Activated T-helper 17 cell treated with anti-CD3 and anti-CD28 coated beads, Interleukin-2, amount 50 U/mL, for 72 hours (primary cell): ENCODE measurements at places on chromosomes 2 and 18.

- no peak for ATAC-seq
Observed at GRCh38 chr2:222169346-222169745, 129.5 kb downstream of the PAX3 start.

DNA sequence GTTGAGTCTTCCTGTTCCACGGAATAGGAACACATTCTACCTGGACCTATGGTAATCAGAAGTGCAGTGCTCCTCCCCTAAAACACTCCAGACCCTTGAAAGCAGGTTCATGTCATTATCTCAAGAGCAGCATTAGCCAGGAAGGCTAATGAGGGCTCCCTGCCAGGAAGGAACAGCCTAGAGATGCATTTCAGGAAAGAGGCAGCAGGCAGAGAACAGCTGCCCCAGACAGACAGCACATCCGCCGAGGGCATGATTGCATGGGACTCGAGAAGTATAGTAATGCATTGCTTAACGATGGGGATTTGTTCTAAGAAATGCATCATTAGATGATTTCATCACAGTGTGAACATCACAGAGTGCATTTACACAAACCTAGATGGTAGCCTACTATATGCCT is 171.5 kb downstream of the ALK start:
- no peak for ATAC-seq

- ATAC-seq = no peak
Observed at GRCh38 chr2:184346338-184346862, 251.9 kb upstream of the ZNF804A start.

DNA sequence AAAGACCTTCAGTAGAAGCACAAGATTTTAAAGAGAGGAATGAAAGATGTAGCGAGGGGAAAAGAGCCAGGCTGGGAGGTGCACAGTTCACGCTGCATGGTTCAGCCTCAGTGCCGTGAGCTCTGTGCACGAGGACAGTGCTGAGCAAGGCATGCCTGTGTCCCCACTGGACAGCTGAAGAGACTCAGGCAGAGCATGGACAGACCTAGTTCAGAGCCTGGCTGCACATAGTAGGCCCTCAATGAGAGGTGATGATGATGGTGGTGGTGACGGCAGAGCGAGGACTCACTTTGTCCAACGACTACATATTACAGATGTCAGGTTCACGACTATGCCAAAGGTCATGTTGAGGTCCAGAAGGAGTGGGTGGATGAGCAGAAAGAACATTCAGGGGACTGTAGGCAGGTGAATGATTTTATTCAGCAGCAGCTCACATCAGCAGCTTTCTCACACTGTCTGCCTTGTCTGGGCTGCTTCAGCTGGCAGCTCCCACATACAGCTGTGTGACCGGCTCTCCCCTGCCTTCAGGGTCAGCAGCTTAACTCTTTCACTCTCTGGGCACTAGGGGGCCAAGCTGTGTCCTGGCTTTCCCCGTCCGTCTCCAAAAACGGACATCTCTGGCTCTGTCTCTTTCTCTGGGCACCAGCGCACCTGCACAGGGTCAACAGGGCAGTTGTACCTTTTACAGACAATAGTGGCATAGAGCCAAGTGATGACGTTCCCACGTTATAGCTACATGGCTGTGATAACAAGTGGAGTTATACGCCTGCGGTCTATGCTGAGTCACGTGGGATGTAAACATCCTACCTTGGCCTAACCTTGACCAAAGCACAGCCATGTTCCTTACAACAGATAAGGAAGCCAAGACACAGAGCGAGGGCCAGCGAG is 128.8 kb upstream of the MSH6 start:
- ATAC-seq = no peak

DNA sequence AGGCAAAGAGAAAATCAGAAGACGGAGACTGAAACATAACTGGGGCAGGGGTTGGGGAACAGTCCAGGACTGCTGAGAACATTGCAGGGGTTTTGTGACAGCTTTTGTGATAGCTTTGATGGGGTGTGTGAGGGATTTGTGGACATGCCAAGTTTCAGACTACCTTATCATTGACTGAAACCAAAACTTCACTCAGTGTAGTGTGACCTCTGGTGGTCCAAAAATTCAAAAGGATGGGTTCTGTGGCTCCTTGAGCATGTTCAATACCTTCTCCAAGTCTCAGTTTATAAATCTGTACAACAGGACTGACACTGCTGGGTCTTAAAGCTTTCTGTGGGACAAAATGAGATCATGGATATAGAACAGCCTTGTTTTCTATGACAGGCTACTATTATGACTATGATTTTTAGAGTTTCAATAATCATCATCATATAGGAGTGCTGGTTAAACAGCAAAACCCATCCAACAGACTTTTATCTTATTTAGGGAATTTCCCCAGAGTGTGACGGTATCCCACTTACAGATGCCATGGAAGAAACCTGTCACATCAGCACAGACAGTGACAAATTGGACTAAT is 259.2 kb upstream of the SLC14A2 start:
- peak; percentile 68 for ATAC-seq

DNA sequence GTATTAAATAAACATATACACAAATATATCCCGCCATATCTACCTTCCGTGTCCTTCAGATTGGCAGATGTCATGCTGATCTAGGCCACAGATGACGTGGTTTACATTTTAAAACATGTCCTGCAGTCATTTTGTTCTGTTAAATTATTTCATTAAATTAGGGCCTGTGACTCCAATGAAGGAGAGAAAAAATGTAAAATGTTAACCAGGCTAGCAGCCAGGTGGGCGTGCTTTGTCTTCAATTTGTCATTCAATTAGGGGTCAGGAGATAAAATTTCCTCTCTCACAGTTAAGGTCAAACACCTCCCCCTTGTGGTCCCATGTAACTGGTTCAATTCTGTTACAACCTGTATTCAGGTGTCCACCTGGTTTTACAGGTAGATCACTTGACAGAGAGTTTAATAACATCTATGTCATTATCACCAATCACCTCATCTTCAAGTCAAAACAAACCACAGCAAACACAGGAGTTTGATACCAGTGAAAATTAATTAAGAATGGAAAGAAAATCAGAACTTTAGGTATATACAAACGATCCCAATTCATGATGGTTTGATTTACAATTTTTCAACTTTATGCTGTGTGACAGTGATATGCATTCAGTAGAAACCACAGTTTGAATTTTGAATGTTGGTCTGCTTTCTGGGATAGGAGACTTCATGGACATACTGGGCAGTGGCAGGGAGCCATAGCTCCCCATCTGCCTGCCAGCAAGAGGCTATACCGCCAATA is 339.4 kb downstream of the CMPK2 start:
- no peak for ATAC-seq

- ATAC-seq = no peak
Observed at GRCh38 chr18:42196651-42197050, 241.6 kb downstream of the PIK3C3 start.

DNA sequence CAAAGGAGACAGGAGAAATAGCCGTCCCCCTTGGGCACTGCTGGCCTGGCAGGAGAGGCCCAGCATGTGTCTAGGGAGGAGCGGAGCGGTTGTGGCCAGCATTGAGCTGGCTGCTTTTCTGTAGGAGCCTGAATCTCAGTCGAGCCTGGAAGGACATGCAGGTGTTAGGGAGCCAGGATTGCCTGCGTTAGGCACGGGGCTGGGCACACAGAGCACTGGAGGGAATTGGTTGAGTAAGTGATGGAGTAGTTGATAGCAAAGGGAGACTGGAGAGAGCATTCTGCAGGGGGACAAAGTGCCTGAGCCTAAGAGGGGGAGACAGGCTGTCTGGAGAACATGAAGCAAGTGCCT is 22.8 kb downstream of the ASAP2 start:
- ATAC-seq = no peak

DNA sequence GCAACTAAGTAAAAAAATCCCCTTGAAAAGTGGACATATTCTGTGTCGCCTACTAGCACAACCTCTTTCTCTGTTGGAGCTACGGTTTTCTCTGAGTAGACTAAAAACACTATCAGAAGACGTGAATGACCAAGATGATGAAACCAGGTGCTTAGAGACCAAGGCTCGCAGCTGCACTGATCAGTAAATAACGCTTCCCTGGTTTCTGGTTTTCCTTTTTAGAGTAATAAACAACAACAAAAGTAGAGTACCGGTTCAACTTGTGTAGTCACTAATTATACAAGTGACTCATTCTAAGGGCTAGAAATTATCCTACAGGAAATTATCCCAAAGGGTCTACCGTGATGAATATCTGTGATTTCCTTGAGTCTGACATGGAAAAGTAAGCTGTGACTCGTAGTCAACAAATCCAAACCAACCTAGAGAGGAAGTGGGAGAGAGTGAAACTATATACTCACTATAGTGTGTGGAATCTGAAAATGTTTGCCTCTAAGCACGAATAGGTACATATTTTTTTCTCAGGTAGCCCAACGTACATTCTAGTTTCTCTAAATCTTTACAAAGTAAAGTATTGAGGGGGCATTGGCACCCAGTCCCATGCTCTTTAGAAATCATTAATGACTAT is 17.8 kb downstream of the RASGRP3 start:
- ATAC-seq = peak; percentile 68

GRCh38 chr18:21444465-21445212 is 155.9 kb downstream of the ESCO1 start:
- ATAC-seq = no peak

DNA sequence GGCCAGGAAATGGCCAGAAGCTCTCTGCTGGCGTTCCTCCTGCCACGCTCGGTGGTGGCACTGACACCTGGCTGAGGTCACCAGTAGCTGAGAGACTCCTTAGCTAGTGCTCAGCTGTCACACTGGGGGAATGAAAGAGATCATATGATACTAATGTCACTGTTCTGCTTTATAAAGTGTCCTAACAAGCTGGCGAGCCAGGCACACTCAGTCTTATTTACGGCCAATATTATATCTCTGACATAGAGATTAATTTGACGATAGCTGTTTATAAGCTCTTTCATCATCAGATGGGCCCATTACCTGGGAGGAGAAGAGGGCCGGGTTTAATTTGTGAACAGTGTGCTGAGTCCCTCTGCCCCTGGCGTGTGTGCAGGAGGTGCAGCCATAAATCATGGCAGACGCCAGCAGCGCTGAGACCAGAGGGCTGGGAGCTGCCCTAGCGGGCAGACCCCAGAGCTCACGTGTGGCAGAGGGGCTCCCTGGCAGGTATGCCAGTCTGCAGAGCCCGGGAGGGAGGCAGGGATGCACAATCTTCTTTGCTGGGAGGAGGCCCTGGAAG is 246.5 kb downstream of the HAUS1 start:
- no peak for ATAC-seq

- no peak for ATAC-seq
Observed at GRCh38 chr2:225670111-225670974, 270.8 kb downstream of the NYAP2 start.

GRCh38 chr2:128260239-128261138 is 58.2 kb downstream of the HS6ST1 start:
- ATAC-seq = no peak

DNA sequence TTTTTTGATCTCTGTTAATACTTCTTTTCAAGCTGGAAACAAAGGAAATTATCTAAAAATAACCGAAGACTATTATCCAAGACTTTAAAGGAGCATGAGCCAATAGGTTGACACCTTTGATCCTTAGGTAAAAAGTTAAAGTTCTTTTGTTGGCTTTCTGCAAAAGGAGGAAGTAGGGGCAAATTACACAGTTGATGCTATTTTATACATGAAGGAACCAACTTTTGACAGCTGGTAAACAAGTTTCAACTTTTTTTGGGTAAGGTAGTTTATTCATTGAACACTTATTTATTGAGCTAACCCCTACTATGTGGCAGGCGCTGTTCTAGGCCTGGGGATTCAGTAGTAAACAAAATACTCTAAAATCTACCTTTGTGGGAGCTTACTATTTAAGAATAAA is 66.6 kb upstream of the ZEB2 start:
- no peak for ATAC-seq

GRCh38 chr18:69934601-69935265 is 12.9 kb downstream of the CD226 start:
- no peak for ATAC-seq

- no peak for ATAC-seq
Observed at GRCh38 chr2:152443771-152444170, 108.8 kb downstream of the FMNL2 start.

DNA sequence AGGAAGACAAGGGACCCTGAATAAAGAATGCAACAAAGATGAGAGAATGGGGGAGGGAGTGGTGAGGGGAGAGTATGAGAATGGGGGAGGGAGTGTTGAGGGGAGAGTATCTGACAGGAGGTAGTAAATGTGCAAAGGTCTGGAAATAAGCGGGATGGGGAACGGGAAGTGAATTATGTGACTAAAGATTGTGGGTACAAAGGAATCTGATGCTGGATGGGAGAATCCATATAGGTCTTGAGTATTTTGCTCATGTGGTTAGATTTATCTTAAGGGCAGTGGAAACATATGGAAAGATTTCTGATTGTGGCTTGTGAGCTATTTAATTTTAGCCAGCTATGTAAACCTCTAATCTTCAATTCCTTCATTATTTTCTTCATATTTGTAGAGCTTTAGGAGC is 593.4 kb downstream of the DCC start:
- ATAC-seq = no peak

DNA sequence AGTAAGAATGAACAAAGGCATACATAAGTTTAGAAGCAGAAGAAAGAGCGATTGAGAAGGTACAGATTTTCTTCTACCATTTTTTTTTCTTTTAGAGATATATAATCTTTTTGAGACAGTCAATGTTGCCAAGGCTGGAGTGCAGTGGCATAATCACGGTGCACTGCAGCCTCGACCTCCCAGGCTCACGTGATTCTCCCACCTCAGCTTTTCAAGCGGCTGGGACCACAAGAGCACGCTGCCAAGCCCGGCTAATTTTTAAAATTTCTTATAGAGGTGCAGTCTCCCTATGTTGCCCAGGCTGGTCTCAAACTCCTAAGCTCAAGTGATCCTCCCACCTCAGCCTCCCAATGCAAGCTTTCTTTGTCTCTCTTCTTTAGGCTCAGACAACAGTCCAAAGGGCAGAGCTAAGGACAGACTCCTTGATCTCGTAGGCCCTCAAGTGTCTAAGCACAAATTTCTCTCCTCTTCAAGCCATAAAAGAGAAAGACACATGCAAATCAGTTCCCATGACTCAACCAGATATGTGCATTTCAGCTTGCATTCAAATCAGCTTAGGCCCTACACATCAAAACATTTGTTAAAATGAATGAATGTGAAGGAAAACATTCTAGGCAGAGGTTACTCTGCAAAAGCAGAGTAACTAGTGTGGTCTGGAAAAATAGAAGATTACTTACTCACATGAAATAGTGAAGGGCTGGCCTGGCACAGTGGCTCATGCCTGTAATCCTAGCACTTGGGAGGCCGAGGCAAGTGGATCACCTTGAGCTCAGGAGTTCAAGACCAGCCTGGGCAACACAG is 18.0 kb downstream of the ITSN2 start:
- ATAC-seq = peak; percentile 71

DNA sequence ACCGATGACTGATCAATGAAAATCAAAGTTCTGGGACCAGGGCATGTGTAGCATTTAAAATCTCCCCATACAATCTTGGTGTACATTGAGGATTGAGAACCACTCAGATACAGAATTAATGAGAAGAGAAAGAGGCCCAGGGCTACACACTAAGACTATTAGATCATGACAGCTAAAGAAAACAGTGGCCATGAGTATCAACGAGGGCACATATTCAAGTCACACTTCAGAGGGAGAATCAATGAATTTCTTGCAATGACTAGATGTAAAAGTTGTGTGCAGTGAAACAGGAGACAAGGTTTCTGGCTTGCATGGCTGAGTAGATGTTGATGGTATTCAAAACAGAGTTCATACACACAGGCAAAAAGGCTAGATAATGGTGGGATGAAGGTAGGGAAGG is 29.1 kb downstream of the METTL8 start:
- peak; percentile 55 for ATAC-seq
